ENCODE measurements at places on chromosomes 16 and 17.

DNA sequence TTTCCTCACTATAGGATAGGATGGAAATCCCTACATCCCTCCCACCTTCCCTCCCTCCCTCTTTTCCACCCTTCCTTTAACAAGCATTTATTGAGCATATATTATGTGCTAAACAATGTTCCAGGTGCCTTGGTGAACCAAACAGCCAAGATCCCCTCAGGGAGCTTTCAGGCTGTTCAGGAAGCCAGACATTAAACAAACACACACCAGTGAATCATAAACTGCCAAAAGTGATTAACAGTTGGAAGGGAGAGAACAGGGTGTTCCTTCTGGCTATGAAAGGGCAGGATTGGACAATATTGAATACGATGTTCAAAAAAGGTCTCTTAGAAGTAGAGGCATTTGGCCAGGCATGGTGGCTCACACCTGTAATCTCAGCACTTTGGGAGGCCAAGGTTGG, 22.8 kb upstream of the CNEP1R1 start:
- H3K27ac ChIP-seq: no peak overlapping the region
- peaks cover 39% of the 10 kb centered on the region for H3K27me3 ChIP-seq
- no peaks in the 10 kb centered on the region for H3K4me1 ChIP-seq
- no peak overlapping the region for H3K4me3 ChIP-seq
- H3K36me3 ChIP-seq: no peaks in the 10 kb centered on the region
- no peak for DNase-seq

DNA sequence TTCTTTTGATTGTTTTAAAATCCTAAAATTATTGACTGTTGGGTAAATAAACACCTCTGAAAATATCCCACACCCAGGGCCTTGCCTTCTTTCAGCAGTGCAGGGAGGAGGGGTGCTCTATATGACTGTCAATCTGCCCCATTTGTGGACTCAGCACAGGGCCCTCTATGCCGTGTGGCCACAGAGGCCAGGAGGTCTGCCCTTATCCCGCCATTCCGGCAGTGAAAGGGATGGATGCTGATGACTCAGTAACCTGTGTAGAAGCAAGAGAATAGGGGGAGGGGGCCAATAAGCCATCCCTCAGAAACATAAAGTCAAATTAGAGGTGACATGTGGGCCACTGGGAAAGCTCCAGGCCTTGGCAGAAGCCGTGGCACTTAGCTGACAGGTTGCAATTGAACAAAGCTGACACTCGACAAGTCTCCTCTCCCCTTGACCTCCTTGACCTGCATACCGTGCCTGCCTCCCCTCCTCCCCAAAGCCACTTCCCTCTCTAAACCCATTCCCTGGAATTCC, 281.4 kb upstream of the DYNLRB2 start:
- H3K27ac ChIP-seq: no peak overlapping the region
- no peaks in the 10 kb centered on the region for H3K4me1 ChIP-seq
- no peak for DNase-seq
- H3K36me3 ChIP-seq: no peaks in the 10 kb centered on the region
- no peak overlapping the region for H3K4me3 ChIP-seq
- H3K27me3 ChIP-seq: peaks cover 15% of the 10 kb centered on the region

DNA sequence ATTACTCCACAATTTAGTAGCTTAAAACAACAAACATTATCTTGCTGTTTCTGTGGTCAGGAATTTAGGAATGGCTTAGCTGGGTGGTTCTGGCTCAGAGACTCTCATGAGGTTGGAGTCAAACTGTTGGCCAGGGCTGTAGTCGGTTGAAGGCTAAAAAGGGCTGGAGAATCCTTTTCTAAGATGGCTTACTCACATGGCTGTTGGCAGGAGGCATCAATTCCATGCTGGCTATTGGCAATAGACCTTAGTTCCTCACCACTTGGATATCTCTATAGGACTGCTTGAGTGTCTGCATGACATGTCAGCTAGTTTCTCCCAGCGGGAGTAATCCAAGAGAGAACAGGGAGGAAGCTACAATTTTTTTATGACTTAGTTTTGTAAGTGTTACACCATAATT, 6.6 kb upstream of the EFCAB13 start:
- no peaks in the 10 kb centered on the region for H3K27me3 ChIP-seq
- no peak overlapping the region for H3K27ac ChIP-seq
- DNase-seq: no peak
- H3K4me1 ChIP-seq: peaks cover 8% of the 10 kb centered on the region
- H3K4me3 ChIP-seq: no peak overlapping the region
- peaks cover 6% of the 10 kb centered on the region for H3K36me3 ChIP-seq

DNA sequence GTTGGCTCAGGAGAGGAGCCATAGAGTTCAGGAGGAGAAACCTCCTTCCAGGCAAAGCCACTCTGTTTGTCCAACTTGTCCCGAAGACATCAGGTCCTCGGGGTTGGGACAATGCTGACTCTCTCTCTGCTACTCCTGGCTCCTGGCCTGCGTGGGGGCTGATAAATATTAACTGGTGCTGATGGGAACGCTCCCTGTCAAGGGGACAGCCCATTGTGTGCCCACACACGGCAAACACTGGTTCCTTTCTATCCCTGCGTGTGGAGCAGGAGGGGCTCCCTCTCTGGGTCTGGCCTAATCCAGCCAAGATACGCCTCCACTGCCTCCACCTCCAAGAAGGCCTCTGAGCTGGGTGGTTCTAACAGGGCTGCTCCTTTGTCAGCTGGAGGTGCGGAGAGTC, 4.4 kb downstream of the KIF19 start:
- no peaks in the 10 kb centered on the region for H3K36me3 ChIP-seq
- H3K27ac ChIP-seq: no peak overlapping the region
- H3K4me1 ChIP-seq: peaks cover 8% of the 10 kb centered on the region
- peaks cover 60% of the 10 kb centered on the region for H3K27me3 ChIP-seq
- DNase-seq: no peak
- no peak overlapping the region for H3K4me3 ChIP-seq

DNA sequence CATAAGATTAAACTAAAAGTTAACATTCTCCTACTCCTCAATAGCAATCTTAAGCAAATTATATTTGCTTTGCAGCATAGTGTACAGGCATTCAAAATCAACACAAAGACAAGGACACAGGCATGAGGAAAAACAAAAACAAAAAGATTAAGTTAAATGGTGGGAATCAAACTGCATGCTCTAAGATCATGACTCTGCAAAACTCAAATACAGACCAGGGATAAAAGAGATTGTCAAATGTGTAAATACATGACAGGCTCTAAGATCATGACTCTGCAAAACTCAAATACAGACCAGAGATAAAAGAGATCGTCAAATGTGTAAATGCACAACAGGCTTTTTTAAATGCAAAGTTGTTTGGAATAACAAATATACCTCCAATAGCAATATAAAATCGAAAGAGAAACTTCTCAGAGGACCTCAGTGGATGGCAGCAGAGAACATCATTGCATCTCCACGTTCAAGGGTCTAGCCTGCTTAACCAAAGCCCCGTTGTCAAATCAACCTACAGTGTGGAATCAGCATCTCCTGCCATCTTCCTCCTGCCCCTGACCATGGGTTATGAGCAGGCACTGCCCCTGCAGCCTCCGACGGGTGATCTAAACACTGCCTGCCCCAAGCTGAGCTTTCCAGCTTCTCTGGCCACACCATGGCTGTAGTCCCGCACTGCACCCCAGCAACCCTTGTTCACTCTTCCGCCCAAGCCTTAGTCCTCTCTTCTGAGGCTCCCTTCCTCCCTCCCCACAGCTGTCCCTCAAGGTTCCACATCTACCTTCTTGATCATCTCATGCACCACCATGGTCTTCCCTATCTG, 446.1 kb downstream of the SOX9 start:
- H3K36me3 ChIP-seq: no peaks in the 10 kb centered on the region
- no peak for DNase-seq
- H3K27ac ChIP-seq: no peak overlapping the region
- H3K4me1 ChIP-seq: peaks cover 18% of the 10 kb centered on the region
- no peaks in the 10 kb centered on the region for H3K27me3 ChIP-seq

- H3K4me1 ChIP-seq: peaks cover 40% of the 10 kb centered on the region
- no peaks in the 10 kb centered on the region for H3K36me3 ChIP-seq
- H3K27me3 ChIP-seq: no peaks in the 10 kb centered on the region
- no peak for DNase-seq
- peak overlapping the region; percentile 82 for H3K27ac ChIP-seq
These were observed 14.1 kb downstream of the PEMT start for GRCh38 chr17:17577373-17577772.

- no peak overlapping the region for H3K4me3 ChIP-seq
- H3K36me3 ChIP-seq: no peaks in the 10 kb centered on the region
- H3K27ac ChIP-seq: no peak overlapping the region
- H3K4me1 ChIP-seq: peaks cover 57% of the 10 kb centered on the region
These were observed 49.2 kb downstream of the SREBF1 start for GRCh38 chr17:17787568-17787967.

GRCh38 chr16:27248036-27248435, 20.5 kb downstream of the NSMCE1 start:
- H3K27me3 ChIP-seq: no peaks in the 10 kb centered on the region
- DNase-seq: no peak
- no peak overlapping the region for H3K27ac ChIP-seq
- H3K36me3 ChIP-seq: no peaks in the 10 kb centered on the region

DNA sequence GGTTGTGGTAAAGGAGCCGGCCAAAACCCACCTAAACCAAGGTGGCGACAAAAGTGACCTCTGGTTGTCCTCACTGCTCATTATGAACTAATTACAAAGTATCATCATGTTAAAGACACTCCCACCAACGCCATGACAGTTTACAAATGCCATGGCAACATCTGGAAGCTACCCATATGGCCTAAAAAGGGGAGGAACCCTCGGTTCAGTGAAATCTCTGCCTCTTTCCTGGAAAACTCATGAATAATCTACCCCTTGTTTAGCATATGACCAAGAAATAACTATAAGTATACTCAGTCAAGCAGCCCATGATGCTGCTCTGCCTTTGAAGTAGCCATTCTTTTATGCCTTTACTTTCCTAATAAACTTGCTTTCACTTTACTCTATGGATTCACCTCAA, 72.2 kb downstream of the CYLD start:
- H3K36me3 ChIP-seq: no peaks in the 10 kb centered on the region
- no peaks in the 10 kb centered on the region for H3K4me1 ChIP-seq
- DNase-seq: no peak
- H3K27me3 ChIP-seq: peaks cover 16% of the 10 kb centered on the region
- H3K27ac ChIP-seq: no peak overlapping the region

GRCh38 chr16:84274515-84274914, 20.2 kb upstream of the WFDC1 start:
- no peaks in the 10 kb centered on the region for H3K4me1 ChIP-seq
- no peak for DNase-seq
- H3K27ac ChIP-seq: no peak overlapping the region
- no peaks in the 10 kb centered on the region for H3K36me3 ChIP-seq
- H3K27me3 ChIP-seq: peaks cover 5% of the 10 kb centered on the region
- H3K4me3 ChIP-seq: no peak overlapping the region

DNA sequence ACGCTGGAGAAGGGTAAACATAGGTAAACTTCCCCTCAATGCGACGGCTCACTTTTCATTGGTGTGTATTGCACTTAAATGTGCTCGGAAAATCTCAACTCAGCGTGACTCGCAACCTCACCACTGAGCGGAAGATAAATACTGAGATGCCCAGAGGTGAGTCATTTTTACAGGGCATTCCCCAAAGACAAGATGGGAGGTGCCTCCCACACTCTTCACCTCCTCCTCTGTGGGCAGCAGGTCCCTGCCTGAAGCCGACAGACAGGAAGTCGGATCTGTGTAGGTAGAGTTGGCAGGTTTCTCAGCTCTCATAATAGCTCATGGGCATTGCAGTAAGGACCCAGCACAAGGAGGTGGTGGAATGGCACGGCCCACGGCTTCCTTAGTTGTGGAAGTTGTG, 274.6 kb upstream of the HSBP1 start:
- H3K36me3 ChIP-seq: no peaks in the 10 kb centered on the region
- H3K4me1 ChIP-seq: no peaks in the 10 kb centered on the region
- no peak overlapping the region for H3K4me3 ChIP-seq

DNA sequence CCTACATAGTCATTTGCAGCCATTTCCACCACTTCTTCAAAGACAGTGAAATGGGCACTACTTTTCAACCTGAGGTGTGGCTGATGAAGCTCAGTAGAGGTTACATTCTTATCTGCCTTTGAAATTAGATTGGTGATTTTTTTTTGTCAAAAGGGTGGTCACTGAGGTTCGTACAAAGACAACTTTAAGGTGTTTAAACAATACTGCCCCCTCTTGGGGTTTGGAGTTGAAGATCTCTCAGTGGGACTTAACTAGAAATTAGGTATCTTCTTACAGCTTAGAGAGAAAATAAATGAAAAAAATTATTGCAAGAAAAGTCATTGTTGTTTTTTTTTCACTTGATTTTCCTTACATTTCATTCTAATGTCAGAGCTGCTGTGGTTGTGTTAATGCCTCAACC, 713.2 kb downstream of the CDH11 start:
- H3K27ac ChIP-seq: no peak overlapping the region
- no peaks in the 10 kb centered on the region for H3K4me1 ChIP-seq
- no peak for DNase-seq
- no peaks in the 10 kb centered on the region for H3K36me3 ChIP-seq
- H3K4me3 ChIP-seq: no peak overlapping the region
- H3K27me3 ChIP-seq: peaks cover 3% of the 10 kb centered on the region

DNA sequence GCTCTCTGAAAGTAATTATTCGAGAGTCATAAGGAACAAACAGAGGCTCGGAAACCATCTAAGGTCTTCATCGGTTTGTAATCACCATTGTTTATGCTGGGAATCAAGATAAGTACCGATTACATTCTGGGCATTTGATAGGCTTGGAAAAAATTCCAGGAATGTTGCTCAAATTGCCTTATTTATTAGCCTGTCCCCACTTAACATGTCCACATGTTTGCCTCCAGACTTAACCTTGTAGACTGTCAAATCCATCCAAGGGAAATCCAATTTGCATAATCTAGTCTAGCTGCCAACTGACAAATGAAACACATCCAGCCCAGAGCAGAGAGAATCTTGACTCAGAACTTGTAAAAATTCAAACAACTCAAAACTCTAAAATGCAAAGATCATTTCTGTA, 51.3 kb upstream of the TMC5 start:
- peaks cover 18% of the 10 kb centered on the region for H3K4me1 ChIP-seq
- no peak for DNase-seq
- peaks cover 2% of the 10 kb centered on the region for H3K36me3 ChIP-seq
- H3K4me3 ChIP-seq: no peak overlapping the region
- peak overlapping the region; percentile 34 for H3K27ac ChIP-seq

- H3K4me3 ChIP-seq: no peak overlapping the region
- peak overlapping the region; percentile 82 for H3K27ac ChIP-seq
- H3K4me1 ChIP-seq: peaks cover 74% of the 10 kb centered on the region
- no peaks in the 10 kb centered on the region for H3K27me3 ChIP-seq
- DNase-seq: no peak
These were observed 47.3 kb downstream of the TOM1L2 start for GRCh38 chr17:17924857-17925250.

- no peak for DNase-seq
- peaks cover 4% of the 10 kb centered on the region for H3K36me3 ChIP-seq
- no peaks in the 10 kb centered on the region for H3K27me3 ChIP-seq
- peak overlapping the region; percentile 94 for H3K4me3 ChIP-seq
These were observed 122.3 kb downstream of the GOSR1 start for GRCh38 chr17:30599428-30600059.

- DNase-seq: no peak
- H3K4me3 ChIP-seq: no peak overlapping the region
- no peaks in the 10 kb centered on the region for H3K27me3 ChIP-seq
- peaks cover 18% of the 10 kb centered on the region for H3K36me3 ChIP-seq
- no peak overlapping the region for H3K27ac ChIP-seq
- peaks cover 12% of the 10 kb centered on the region for H3K4me1 ChIP-seq
These were observed 4.9 kb downstream of the TEPSIN start for GRCh38 chr17:81233811-81234505.

GRCh38 chr16:8958344-8959167, 5.2 kb downstream of the USP7 start:
- DNase-seq: no peak
- peak overlapping the region; percentile 70 for H3K27ac ChIP-seq
- H3K4me1 ChIP-seq: peaks cover 63% of the 10 kb centered on the region
- H3K36me3 ChIP-seq: no peaks in the 10 kb centered on the region
- H3K4me3 ChIP-seq: no peak overlapping the region

GRCh38 chr16:15552507-15552906, 90.4 kb downstream of the MARF1 start:
- H3K27ac ChIP-seq: no peak overlapping the region
- H3K36me3 ChIP-seq: no peaks in the 10 kb centered on the region
- peaks cover 9% of the 10 kb centered on the region for H3K27me3 ChIP-seq
- no peaks in the 10 kb centered on the region for H3K4me1 ChIP-seq

Measured in mesothelial cell of epicardium (in vitro differentiated cells).